ENCODE measurements at places on chromosomes 4 and X.

GRCh38 chr4:6189511-6189910 is 10.8 kb downstream of the JAKMIP1 start:
- no peak for DNase-seq

DNA sequence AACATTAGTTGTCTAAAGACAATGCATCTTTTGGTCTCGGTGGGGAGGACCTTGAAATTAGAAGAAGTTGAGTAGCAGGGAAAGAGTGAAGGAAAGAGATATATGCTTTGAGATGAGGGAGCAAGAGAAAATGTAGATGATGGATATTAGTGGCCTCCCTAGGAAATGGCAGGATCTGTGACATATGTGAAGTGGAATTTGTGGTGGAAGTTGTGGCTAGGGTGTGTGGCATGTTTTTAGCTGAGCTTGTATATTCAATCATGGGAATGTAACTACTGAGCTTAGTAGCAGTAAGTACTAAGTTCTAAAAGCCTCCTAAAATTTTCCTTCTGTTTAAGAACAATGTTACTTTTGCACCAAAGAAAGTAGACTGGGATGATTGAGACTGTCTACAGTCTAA is 382.8 kb upstream of the CTSO start:
- DNase-seq, result no peak

DNA sequence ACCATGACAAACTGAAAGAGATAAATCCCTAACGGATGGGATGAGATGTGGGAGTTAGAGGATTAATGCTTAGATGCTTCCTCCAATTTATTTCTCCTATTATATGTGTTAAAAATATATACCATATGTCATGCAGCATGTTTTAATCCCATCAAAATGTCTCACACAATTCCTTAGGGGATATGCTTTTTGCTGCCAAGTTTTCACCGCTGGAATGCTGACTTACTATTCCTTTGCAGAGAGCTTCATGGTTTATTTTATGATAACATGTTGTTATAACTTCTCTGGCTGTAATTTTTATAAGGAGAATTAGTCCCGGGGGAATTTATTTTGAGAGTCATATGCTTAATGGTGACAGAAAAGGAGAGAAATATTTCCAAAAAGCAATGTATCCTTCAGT is 670.3 kb downstream of the IL1RAPL1 start:
- DNase-seq, result no peak

GRCh38 chrX:67545893-67546495 is 2.2 kb downstream of the AR start:
- peak; percentile 38 for DNase-seq

DNA sequence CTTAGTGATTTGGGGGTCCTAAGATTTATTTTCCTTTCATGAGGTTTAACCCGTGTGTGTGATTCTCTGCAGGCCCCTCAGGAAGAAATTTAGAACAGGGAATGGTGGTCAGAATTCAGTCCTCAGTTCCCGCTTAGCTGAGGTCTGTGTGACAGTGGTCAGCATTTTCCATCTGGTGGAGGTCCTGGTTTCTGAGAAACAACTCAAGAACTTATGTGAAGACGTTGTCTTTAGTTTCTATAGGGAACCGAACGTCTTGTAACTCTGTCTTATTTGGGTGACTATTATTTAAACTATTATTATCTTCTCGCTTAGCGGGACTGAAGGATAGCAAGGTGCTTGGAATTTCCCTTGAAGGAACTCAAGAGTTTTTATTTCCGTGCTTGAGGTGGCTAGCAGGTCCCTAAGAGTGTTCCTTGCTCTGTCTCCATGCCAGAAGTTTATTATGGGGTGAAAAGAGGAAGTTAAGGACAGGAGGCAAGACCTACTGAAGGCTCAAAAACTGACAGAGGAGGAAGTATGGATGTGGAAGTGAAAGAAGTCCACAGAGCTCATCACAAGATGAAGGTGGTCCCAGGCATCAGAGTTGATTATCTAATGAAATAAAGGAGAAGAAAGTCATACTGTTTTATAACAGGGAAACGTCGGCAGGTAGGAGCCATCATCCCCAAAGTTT is 9.4 kb downstream of the MGST2 start:
- no peak for DNase-seq

- DNase-seq, result no peak
Observed at GRCh38 chr4:89572224-89572858, 264.6 kb downstream of the SNCA start.

- DNase-seq, result no peak
Observed at GRCh38 chrX:88612870-88613329, 134.1 kb upstream of the CPXCR1 start.

DNA sequence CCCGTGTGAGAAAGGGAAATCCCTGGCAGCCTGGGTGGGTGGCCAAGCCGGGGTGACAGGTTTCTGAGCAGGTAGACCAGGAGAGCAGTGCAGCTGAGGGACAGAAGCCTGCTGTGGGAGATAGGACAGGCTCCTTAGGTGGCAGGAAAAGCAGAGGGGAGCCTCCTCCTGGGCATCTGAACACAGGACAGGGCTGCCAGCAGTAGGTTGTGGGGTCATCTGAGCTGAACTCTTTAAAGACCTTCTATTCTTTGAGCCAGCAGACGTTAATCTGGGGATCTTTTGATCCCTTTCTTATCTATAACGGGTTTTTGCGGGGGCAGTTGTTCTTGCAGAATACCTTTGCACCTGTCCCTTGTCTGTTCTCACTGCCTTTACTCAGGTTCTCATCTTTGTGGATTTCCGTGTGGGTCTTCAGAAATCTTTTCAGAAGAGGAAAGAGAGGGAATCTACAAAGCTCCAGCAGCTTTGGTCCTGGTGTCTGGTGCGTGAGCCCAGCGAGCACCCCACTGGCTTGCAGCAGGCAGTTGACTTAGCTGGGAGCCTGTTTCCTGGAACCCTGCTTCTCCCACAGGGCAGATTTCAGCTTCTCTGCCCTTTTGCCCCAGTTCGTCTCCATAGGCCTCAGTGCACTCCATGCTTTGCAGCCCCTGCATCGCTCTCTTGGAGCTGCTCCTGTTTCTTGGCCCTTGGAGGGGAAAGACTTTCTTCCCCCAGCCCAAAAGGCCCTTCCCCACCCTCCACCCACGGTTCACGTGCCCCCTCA is 35.8 kb upstream of the TADA2B start:
- DNase-seq, result no peak

DNA sequence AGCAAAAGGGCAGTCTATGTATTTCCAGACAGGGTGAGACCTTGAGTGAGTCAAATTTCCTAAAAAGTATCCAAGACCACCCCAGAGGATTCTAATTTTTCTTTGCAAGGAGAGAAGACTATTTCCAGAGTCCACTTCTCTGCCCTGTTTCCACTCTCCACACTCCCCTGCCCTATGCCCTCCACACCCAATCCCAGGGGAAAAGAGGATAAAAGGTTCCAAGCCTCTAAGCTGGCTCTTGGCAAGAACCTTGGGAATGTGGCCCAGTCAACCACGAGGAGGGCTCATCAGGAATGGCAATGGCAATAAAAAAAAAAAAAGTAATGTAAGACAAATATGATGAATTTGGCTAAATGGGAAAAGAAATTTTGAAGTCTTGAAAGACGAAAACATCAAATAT is 65.9 kb downstream of the SRPX start:
- no peak for DNase-seq

GRCh38 chr4:184953421-184953945 is 64.8 kb upstream of the HELT start:
- DNase-seq, result no peak

DNA sequence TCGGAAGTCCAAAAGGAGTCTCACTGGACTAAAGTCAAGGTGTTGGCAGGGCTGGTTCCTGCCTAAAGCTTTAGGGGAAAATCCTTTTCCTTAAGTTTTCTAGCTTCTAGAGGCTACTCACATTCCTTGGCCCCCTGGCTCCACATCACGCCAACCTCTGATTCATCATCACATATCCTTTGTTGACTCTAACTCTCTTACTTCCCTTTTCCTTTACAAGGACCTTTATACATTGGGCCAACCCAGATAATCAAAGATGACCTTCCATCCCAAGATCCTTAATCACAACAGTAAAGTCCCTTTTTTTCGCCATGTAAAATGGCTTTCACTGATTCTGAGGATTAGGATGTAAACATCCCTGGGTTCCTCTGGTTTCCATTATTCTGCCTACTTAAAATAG is 146.4 kb upstream of the DCAF8L1 start:
- no peak for DNase-seq

DNA sequence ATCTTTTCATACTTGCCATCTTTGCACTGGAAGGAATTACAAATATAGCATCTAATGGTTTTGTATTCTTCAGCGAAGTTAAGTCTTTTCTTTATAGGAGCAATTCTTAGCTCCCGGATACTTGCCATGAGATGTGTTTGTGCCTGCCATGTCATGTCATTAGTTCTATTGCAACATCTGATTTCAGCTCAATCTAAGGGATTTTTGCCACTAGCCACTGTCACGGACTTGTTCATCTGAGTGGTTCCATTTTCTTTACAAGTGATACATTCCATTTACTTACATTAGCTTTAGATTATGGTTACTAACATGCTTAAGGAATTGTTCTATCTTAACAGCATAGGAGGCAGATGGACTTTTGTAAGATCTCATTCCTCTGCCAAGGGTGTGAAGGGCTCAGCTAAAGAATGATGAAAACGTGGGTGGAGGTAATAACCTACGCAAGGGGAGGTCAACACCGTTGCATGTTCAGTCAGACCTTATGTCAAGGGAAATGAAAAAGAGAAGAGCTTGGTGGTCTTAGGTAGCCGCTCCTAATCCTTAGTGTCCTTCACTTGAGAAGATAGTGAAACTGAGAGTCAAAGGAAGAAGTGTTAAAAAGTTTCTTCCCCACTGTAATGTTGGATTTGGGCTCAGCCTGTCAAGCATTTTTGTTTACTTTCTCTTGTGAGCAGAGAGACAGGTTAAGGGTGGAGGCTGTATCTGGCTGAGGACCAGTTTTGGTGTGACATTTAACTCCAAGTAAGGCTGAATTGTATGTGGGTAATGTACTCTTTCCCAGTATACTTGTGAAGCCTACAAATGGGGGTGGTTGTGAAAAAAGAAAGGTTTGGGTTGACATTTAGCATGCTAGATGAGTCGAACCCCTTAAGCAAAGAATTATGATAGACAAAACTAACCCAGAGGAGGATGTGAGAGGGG is 3.6 kb upstream of the KLHL2 start:
- no peak for DNase-seq

DNA sequence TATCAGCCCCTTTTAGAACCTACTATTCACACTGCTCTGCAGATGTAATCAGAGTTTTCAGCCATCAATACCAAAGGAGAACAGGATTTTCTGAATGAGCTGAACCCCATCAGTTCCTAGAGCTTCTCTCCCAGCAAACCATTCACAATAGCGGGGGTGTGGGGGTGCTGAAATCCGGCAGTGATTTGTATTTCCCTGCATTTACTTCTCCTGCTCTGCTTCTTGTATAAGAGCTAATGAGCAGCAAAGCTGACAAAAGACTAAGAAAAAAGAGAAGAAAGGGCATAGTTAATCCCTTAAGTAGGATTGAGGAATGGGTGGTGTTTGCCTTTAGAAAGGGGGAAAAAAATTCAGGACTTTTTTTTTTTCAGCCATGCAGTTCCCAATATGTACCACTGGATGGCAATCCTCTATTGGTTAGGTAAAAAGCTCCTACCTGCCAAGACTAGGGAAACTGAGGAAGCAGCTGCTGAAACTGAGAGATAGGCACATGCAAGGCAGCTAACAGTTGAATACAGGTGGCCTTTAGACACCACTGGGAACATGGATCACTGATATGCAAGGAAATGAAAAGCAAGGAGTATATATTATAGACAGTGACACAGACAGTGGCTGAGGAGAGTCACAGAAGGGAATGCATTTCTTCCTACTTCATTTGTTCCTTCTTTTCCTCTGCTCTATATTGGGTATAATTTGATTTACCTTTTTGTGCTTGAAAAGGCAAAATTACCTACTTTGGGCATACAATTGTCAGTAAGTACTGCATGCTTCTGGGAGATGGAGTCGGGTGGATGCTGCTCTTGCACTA is 217.9 kb downstream of the HS6ST2 start:
- no peak for DNase-seq

GRCh38 chrX:700936-701335 is 70.3 kb downstream of the SHOX start:
- no peak for DNase-seq

DNA sequence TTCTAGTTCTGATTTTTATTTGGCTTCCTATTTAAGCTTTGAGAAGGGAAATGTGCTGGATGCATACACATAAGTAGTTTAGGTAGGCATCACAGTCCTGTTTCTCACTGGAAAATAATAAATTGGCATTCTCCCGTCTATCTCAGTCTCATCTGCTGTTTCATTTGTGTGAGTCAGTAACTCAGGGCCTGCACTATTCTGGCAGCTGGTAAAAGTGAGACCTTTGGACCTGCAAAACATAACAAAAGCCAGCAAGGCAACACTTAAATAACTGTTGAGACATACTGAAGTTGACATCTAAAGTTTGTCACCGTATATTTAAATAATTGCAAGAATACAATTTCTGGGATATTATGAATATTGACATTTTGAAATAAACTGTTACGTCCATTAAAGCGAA is 8.6 kb upstream of the UBQLN2 start:
- DNase-seq, result no peak

DNA sequence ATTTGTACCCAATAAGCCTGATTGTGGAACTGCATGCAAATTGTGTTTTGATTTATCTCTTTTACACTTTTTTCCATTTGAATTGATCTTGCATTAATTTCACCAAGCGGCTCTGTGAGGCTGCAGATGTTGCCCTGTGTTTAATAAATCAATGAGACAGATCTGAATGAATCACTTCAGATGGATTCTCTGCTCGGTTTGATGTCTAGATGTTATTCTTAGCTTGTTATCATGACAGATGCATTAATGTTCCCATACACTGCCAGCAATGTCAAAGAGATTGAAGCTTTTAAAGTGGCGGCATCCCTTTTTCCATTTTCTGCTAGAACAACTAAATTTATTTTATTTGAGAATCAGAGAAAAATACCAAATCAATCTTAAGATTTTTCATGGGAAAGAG is 6.3 kb downstream of the DACH2 start:
- DNase-seq, result no peak

- DNase-seq, result no peak
Observed at GRCh38 chr4:147901916-147902315, 170.0 kb downstream of the ARHGAP10 start.

GRCh38 chr4:3304831-3305609 is 12.2 kb downstream of the RGS12 start:
- DNase-seq, result no peak

- no peak for DNase-seq
Observed at GRCh38 chr4:77201343-77201742, 44.3 kb downstream of the CCNG2 start.

- no peak for DNase-seq
Observed at GRCh38 chr4:107931775-107932321, 499 bp downstream of the CYP2U1 start.

DNA sequence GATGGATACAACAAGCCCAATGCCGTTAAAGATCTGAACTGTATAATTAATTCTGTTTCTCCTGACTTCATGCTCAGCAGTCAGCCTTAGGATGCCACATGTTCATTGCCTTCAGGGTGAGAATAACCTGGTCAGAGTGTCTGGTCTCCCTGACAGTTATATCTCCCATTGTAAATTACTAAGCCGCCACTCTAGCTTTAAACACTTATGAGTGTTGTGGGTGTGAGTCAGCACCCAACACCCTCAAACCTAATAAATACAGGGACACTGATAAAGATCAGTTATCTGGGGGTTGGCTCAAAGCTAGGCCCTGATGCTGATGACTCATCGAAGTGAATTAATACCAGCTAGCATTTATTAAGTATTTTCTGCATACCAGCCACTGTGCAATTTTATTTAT is 64.9 kb upstream of the DYNLT3 start:
- no peak for DNase-seq

Data from mesothelial cell of epicardium (in vitro differentiated cells).